ENCODE measurements at places on chromosomes 5 and 9.

DNA sequence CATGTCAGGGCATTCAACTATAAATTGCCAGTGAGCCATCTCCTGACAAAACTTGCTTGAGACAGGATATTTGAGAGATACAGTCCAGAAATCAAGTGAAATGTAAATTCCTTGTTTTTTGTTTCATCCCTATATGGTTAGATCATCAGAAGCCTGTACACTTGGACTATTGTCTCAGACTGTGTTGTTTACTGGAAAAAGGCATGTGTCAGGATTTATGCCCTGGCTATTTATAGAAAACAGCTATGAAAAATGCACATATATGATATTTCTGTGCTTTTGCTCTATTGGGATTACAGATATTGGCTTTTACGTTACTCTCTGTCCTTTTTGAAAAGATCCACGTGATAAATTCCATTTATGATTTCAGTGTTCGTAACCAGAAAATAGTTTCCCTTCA lies 44.2 kb downstream of the IL31RA start:
- DNase-seq, result no peak

GRCh38 chr5:66713998-66714397 lies 117.8 kb downstream of the MAST4 start:
- DNase-seq, result no peak

- DNase-seq, result no peak
Observed at GRCh38 chr9:137350696-137351584, 48.9 kb upstream of the NRARP start.

DNA sequence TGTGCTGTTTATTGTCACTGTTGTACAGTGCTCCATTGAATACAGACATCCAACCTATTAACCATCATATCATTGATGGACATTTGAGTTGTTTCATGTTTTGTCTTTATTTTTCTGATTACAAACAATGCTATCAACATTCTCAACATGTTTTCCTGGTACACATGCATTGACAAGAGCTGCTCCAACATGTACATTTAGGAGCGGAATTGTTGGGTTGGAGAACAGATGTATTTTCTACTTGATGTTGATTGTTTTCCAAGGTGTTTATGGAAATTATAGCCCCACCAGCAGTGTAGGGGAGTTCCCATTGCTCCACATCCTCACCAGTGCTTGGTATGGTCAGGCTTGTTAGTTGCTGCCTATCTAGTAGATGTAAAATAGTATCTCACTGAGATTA lies 204.1 kb upstream of the CLINT1 start:
- DNase-seq, result no peak

GRCh38 chr9:104494808-104495207 lies 9.3 kb upstream of the OR13F1 start:
- no peak for DNase-seq

DNA sequence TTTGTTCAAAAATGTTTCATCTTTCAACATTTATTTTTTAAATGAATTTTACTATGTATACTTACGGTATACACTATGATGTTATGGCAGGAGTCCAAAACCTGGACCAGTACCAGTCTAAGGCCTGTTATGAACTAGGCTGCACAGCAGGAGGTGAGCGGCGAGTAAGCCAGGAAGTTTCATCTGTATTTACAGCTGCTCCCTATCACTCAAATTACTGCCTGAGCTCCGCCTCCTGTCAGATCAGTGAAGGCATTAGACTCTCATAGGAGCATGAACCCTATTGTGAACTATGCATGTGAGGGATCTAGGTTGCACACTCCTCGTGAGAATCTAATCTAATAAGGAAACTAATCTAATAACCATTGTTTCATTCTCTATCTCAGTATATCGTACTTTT lies 715.5 kb upstream of the PTPRD start:
- no peak for DNase-seq

- no peak for DNase-seq
Observed at GRCh38 chr9:137306066-137306849, 4.2 kb upstream of the NRARP start.

DNA sequence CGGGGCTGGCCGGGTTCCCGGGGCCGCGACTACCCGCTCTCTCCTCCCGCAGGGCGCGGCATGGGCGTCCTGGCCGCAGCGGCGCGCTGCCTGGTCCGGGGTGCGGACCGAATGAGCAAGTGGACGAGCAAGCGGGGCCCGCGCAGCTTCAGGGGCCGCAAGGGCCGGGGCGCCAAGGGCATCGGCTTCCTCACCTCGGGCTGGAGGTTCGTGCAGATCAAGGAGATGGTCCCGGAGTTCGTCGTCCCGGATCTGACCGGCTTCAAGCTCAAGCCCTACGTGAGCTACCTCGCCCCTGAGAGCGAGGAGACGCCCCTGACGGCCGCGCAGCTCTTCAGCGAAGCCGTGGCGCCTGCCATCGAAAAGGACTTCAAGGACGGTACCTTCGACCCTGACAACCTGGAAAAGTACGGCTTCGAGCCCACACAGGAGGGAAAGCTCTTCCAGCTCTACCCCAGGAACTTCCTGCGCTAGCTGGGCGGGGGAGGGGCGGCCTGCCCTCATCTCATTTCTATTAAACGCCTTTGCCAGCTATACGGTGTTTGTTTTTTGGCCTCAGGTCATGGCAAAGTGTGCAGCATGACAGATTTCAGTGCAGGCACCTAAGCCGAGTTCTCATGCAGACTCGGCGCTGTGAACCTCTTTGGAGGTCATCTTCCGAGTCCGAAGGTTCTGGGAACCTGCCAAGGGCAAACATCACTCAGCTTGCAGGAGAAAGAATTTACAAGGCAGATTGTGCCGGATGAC lies 516 bp downstream of the MRPL41 start:
- peak; percentile 33 for DNase-seq

DNA sequence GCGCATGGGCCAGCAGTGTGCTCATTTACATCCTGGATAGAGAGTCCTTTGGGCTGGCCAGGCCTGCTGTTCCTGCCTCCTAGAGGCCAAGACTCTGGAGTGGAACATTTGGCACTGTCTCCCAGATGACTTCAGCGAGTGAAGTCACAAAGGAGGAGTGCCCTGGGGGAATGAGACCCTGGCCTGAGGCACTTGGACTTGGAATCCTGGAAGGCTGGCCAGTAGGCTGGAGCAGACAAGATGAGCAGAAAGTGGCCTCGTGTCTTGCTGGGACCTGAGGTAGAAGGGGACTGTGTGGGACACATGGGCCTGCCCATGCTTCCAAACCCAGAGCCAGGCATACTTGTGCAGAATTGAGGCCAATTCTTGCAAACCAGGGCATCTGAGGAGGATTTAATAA lies at the start of gene TSSK1B:
Gene TSSK1B (minus strand): TSS at position 101 of the 400 bp plus-strand sequence. CDS start 150 bp downstream, outside the sequence.
- DNase-seq, result no peak

GRCh38 chr5:82622711-82623514 lies 344.8 kb upstream of the RPS23 start:
- DNase-seq, result no peak

DNA sequence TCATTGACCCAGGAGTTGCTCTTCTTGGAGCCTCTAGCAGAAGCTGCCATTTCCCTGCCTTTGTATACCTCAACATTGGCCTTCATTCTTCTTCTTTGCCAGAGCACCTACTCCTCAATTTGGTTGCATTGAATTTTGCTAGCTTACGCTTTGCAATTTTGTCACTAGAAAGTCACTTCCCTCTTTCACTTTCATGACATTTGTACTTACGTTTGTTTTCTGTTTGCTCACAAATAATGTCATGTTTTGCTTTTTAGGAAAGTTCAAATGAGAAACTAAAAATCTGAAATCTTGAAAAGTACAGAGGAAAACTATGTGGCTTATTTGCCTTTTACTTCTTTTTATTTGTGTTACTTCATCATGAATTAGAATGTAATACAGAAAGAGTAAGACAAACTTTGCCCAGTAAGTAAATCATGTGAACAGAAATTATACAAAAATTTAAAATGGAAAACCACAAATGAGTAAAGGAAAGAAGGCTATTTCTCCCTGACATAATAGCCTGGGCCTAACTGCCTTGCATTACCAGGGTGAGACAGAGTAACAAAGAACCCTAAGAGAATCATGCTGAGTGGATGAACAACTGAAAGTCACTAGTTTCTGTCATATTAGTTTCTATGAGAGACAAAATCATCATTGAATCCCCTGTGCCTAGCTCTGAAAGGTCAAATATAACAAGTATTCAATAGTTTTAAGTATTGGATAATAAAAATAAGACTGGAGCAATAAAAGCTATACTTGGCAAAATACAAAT lies 7.4 kb upstream of the IFNA1 start:
- DNase-seq, result no peak

- no peak for DNase-seq
Observed at GRCh38 chr5:1768283-1769000, 31.2 kb downstream of the MRPL36 start.

GRCh38 chr9:128104171-128104618 lies 23.3 kb downstream of the PTGES2 start:
- no peak for DNase-seq

DNA sequence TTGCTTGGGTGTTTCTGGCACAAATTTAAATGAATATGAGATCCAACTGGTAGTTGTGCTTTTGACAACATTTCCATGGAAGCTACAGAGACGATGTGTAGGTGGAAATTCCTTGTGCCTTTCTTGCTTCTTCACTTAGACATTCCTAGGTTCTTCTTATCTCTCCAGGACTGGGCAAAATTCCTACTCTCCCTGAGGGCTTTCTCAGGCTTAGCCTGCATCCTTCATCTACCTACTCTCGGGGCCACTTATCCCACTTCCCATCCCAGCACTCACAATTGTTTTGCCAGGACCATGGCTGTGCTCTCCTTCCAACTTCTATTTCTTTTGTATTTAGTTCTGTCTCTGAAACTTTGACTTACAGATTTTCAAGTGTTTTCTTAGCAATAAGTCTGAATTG lies 17.8 kb upstream of the SPINK1 start:
- no peak for DNase-seq

GRCh38 chr9:115923903-115924668 lies 229.5 kb upstream of the PAPPA start:
- no peak for DNase-seq

DNA sequence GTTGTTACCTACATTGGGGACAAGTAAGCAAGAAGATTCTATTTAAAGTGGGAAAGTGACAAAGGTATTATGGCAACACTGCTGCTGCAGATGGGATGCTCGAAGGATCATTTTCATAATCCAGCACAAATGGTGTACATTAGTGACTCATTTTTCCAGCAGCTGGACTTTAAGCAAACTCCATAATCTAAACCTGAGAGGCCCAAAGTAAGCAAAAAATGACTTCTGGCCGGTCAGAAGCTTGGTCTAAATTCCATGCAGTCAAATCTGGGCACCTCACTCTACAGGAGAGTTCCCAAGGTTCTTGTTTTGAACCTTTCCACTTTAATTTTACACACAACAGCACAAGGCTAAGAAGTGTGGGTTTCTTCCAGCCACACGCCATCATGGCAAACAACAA lies 43.6 kb upstream of the TRAF1 start:
- no peak for DNase-seq

DNA sequence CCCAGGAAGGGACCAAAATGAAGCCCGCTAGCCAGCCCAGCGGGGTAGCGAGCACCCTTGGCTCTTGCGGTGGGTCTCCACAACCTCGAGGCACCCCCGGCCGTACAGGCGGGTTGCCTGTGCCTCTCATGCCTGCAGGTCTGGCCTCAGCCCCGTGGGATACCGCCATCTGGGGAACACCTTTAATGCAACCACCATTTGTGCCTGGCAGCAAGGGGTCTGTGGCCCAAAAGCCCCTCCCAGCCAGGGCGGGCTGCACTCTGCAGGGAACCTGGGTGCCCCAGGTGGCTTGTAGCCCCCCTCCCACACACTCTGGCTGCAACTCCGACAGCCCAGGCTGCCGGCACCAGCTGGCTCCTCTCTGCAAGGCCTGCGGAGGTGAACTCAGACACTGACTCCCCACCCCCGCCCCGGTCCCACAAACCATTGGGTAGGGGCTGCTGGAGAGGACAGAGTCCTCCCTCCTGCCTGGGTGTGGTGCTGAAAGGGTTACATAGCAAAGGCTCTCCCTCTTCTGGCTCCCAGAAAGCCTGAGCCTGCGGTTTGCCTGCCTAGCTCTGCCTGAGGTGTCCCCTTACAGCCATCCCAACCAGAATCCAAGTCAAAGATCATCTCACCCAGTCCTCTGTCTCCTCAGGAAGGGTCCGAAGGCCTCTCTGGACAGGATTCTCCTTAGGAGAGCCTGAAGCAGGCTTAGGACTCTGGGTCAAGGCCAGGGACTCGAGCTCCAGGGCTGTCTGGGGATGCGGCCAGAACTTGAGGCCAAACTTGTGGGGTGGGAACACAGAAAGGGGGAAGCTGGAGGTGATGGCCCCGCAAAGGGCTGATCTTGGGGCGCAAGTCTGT lies 109.4 kb downstream of the PSD2 start:
- no peak for DNase-seq

DNA sequence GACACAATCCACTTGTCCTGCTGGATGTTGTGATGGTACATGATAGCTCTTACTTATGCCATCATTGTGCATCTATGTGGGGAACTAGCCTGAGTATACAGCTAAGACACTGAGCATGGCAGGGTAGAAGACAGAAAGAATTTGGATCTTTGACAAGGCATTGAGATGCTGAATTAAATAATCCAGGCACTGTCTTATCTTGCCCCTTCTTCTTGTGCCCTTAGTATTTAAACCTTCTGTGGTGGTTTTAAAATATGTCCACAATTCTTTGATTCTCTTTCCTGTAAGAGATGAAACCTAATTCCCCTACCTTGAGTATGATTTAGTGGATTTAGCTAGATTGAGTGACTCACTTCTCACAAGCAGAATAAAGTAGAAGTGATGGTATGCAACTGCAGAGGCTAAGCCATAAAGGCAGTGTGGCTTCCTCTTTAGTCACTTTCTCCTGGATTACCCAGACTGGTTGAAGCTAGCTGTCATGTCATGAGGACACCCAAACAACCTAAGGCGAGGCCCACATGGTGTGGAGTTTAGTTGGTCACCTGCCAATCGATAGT lies 174.0 kb upstream of the NREP start:
- DNase-seq, result no peak

DNA sequence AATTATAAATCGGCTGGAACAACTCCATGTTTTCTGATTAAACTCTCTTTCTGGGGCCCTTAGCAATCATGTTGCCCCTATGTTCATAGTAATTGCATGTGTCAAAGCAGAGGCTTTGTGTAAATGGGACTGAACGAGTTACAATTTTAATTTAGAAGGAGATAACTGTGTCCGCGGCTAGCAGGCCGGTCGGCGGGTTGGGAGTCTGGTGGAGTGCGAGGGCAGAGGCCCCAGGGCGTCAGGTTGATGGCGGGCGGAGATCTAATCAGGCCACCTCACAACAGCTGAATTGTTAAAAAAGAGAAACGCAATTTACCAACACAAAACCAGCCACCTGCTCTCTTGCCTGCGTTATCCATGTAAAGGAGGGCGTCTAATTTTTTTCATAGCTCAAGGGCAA lies 134.9 kb upstream of the LPCAT1 start:
- no peak for DNase-seq

DNA sequence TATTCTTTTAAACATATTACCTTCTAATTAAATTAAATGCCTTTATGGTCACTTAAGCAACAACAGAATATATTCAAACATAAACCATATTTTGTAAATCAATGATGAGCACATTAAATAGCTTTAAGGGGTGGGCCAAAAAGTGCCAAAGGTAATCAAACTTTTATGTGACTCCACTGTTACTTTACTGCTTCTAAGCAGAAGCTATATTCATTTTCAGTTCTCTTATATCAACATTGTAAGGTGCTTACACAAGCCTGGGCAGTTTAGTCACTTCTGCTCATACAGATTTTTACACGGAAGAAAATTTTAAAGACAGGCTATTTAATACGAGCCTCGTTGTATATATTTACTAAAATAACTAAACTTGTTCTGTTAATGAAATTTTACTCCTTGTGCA lies 29.9 kb downstream of the RFX3 start:
- DNase-seq, result no peak
